ENCODE measurements at places on chromosomes 7 and 10.

GRCh38 chr10:133544506-133544905 lies 17.3 kb downstream of the CYP2E1 start:
- no peaks in the 10 kb centered on the region for H3K4me1 ChIP-seq
- H3K36me3 ChIP-seq: no peaks in the 10 kb centered on the region
- H3K27me3 ChIP-seq: no peaks in the 10 kb centered on the region
- no peak overlapping the region for H3K4me3 ChIP-seq

GRCh38 chr7:17158261-17158660 lies 140.2 kb upstream of the AHR start:
- no peaks in the 10 kb centered on the region for H3K36me3 ChIP-seq
- no peaks in the 10 kb centered on the region for H3K4me1 ChIP-seq
- no peaks in the 10 kb centered on the region for H3K27me3 ChIP-seq

- H3K4me3 ChIP-seq: no peak overlapping the region
- H3K36me3 ChIP-seq: no peaks in the 10 kb centered on the region
- no peak for DNase-seq
- no peaks in the 10 kb centered on the region for H3K27me3 ChIP-seq
- H3K4me1 ChIP-seq: peaks cover 5% of the 10 kb centered on the region
Measured at GRCh38 chr7:14835384-14835783, 67.2 kb downstream of the DGKB start.

DNA sequence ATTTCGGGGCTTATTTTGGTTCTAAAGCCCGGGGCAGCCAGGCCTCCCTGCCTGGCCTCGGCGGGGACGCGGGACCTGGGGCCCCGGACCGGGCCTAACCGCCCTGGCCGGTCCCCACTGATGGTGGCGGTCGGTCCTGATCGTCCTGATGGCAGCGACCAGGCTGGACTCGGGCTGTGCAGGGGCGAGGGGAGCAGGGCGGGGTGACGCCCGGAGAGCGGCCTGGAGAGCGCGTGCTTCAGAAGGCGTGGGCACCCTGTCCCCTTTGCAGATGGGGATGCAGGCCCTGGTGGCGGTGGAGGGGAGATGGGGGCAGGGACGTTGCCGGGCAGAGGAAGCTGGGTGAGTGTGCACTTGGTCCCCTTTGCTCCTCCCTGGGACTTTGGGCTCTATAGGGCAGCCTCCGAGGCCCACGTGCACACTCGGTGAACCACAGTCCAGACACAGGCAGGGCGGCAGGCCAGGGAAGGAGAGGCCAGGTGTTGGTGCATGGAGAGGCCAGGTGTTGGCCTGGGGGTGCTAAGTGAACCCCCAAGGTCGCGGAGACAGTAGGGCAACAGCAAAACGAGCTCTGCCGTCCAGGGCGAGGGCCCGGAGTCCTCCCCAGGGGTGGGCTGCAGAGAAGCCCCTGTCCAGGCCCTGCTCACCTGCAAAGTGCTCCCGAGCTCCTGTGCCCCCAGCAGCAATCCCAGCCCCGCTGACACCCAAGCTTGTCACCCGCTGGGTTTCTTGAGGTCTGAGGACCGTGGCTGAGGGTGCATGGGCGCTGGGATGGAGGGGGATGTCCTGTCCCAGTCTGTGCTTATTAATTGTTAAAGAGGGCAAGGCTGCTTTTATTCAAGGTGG lies 42.4 kb upstream of the FAM20C start:
- no peaks in the 10 kb centered on the region for H3K27me3 ChIP-seq
- H3K27ac ChIP-seq: no peak overlapping the region
- H3K36me3 ChIP-seq: no peaks in the 10 kb centered on the region

- H3K27ac ChIP-seq: no peak overlapping the region
- DNase-seq: no peak
- no peaks in the 10 kb centered on the region for H3K4me1 ChIP-seq
- peak overlapping the region; percentile 82 for H3K4me3 ChIP-seq
- peaks cover 11% of the 10 kb centered on the region for H3K27me3 ChIP-seq
Measured at GRCh38 chr7:139776486-139777132, 1.2 kb downstream of the HIPK2 start.

- H3K36me3 ChIP-seq: no peaks in the 10 kb centered on the region
- H3K27ac ChIP-seq: no peak overlapping the region
- H3K4me3 ChIP-seq: no peak overlapping the region
- no peaks in the 10 kb centered on the region for H3K4me1 ChIP-seq
Measured at GRCh38 chr7:24466168-24466768, 107.0 kb upstream of the PALS2 start.

DNA sequence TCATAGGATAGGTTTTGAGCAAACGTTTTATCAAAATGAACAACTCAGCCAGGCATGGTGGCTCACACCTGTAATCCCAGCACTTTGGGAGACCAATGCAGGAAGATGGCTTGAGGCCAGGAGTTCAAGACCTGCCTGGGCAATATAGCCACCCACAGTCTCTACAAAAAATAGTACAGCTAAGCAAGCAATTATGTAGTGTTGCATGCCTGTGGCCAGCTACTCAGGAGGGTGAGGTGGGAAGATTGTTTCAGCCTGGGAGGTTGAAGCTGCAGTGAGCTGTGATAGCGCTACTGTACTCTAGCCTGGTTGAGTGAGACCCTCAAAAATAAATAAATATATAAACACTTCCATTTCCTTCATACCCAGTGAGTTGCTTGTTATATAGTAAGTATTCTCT lies 67.1 kb downstream of the LSMEM1 start:
- H3K4me1 ChIP-seq: no peaks in the 10 kb centered on the region
- no peak for DNase-seq
- no peak overlapping the region for H3K27ac ChIP-seq
- H3K36me3 ChIP-seq: no peaks in the 10 kb centered on the region
- H3K27me3 ChIP-seq: no peaks in the 10 kb centered on the region

DNA sequence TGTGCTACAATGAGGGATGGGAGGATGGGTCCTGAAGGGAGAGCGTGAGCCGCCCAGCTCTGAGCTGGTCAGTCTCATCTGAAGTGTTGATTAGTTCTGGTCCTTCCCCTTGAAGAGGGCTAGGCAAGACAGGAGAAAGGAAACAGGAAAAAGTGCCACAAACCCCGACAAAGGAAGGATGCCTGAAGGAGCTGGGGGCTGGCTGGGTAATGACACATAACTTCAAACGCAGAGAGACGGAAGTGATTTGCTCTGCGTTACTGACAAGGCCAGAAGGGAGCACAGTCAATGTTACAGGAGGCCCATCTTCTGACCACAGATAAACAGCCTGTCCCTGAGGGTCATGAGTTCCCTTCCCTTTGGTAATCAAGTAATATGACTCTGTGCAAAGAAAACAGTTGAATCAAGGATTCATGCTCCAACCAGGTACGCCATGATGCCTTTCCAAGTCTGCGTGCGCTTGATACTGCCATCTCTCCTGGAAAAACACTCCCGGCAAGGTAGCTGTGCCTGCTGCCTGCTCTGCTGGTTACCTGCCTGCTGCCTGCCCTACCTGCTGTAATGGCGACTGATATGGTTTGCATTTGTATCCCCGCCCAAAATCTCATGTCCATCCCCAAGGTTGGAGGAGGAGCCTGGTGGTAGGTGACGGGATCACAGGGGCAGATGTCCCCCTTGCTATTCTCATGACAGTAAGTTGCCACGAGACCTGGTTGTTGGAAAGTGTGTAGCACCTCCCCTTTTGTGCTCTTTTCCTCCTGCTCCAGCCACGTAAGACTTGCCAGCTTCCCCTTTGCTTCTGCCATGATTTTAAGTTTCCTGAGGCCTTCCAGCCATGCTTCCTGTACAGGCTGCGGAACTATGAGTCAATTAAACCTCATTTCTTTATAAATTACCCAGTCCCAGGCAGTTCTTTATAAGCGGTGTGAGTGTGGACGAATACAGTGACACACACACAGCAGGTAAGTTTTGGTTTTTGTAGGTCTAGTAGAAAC lies 57.9 kb downstream of the GRB10 start:
- no peaks in the 10 kb centered on the region for H3K4me1 ChIP-seq
- no peak overlapping the region for H3K4me3 ChIP-seq
- DNase-seq: no peak

GRCh38 chr10:73815719-73816030 lies 4.3 kb upstream of the NDST2 start:
- H3K27me3 ChIP-seq: no peaks in the 10 kb centered on the region
- peaks cover 13% of the 10 kb centered on the region for H3K36me3 ChIP-seq
- no peak overlapping the region for H3K4me3 ChIP-seq
- no peaks in the 10 kb centered on the region for H3K4me1 ChIP-seq

DNA sequence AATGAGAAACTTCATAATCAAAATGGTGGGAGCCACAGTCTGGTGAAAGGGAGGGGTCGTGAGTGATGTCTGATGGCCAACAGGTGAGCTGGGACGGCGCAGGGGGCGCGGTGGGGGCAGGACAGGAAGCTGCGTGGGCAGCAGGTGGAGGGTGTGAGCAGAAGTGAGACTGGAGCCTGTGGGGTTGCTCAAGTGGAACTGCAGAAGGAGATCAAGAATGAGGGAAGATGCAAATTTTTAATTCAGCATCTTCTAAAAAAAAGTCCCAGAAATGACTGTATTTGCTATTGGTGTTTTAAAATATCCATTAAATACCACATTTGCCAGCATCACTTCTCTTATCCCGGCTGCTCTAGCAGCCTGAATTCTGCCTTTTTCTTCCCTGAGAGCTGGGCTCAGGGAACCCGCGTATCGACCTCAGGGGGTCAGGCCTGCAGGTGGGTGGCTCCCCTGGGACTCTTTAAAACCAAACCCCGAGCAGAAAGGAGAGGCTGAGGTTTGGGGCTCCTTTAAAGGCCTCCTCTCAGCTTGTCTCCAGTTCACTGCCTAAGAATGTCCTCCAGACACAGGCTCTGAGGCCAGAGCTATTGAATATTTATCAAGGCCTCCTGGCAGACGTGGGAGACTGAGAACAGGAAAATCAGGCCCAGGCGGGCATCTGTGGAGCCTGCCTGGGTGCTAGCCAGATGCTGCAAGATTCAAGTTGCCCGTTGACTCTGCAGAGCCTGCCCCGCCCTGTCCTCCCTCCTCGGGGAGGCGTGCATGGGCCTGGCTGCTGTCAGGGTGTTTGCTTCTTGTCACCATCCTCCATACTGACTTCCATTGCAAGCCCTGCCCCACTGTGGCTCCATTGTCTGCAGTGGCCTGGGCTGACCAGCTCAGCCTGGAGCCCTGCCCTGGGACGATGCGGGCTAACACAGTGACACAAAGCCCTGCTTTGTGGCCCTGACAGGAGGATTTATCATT lies 53.9 kb downstream of the SYPL1 start:
- H3K36me3 ChIP-seq: no peaks in the 10 kb centered on the region
- H3K27ac ChIP-seq: no peak overlapping the region
- no peak for DNase-seq
- H3K27me3 ChIP-seq: no peaks in the 10 kb centered on the region
- H3K4me3 ChIP-seq: no peak overlapping the region

GRCh38 chr7:67453580-67454380 lies 457.1 kb downstream of the TYW1 start:
- no peaks in the 10 kb centered on the region for H3K4me1 ChIP-seq
- no peak overlapping the region for H3K4me3 ChIP-seq
- no peaks in the 10 kb centered on the region for H3K27me3 ChIP-seq
- H3K36me3 ChIP-seq: no peaks in the 10 kb centered on the region
- DNase-seq: no peak

- H3K27me3 ChIP-seq: no peaks in the 10 kb centered on the region
- no peak overlapping the region for H3K4me3 ChIP-seq
- no peak for DNase-seq
- H3K4me1 ChIP-seq: no peaks in the 10 kb centered on the region
- H3K27ac ChIP-seq: no peak overlapping the region
- no peaks in the 10 kb centered on the region for H3K36me3 ChIP-seq
Measured at GRCh38 chr7:130365088-130365487, 15.2 kb upstream of the CPA1 start.

Measured in iPS DF 6.9 (cell line).